ENCODE measurements at places on chromosomes 2 and 18.

DNA sequence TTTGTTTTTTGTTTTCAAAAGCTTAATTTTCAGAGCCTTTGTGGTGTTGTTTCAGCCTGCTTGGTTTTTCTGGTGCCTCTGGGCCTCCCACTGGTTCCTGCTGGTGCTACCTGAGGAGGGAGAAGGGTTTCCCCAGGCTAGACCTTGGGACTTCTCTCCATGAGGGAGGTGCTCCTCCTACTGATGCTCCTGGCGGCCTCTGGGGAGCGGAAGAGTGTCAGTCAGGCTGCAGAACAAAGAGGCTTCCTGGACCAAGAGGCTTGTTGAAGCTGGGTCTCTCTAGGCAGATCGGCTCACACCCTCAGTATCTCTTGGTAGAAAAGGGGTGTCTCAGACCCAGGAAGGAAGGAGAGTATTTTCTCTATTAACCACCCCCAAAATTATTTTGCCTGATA, 32.2 kb downstream of the RFX8 start:
- no peak for DNase-seq

- no peak for DNase-seq
These were observed 31.0 kb downstream of the CFAP36 start for GRCh38 chr2:55550368-55551102.

DNA sequence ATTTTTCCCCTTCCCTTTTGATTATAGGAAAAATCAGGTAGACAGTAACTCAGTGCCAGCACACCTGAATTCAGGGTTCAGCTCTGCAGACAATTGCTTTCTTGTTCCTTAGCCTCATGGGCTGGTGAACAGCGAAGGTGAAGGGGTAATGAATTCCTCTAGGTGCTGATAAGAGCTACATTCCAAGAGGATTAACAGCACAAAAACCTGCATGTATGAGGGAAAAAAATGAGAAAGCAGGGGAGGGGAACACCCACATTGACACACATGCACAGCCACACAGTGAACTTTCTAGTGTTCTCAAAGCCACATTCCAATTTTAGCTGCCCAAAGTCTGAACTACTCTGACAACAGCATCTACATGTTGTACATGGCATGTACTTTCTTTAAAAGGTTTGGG, 46.1 kb downstream of the SPATS2L start:
- DNase-seq = no peak

DNA sequence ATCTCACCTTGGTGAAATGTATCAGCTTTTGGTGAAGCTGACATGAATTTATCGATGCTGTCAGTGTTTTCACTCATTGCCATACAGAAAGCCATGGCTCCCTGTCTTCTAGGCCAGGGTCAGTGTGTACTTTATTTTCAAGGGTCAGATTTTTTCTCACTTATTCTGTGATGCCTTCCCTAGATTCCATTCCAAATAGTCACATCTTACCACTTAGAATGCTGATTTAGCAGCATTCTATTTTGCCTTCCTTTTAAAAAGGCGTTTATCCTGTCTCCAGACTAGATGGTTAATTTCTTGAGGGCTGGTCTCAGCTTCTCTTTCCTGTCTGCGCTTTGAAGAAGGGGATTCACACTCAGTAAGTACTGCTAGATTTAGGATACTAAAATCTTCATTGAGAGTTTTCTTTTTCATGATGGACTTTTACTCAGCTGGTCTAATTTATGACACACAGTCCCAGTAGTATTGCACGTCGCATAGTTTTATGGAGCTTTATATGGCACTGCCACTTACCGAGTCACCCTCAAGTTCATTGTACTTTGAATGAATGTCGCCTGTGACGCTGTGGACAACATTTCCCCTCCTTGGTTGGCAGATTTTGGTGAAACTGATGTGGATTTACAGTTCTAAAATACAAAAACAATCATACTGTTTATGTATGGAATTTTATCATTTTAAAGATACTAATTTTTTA, 194.0 kb downstream of the ZNF407 start:
- no peak for DNase-seq

DNA sequence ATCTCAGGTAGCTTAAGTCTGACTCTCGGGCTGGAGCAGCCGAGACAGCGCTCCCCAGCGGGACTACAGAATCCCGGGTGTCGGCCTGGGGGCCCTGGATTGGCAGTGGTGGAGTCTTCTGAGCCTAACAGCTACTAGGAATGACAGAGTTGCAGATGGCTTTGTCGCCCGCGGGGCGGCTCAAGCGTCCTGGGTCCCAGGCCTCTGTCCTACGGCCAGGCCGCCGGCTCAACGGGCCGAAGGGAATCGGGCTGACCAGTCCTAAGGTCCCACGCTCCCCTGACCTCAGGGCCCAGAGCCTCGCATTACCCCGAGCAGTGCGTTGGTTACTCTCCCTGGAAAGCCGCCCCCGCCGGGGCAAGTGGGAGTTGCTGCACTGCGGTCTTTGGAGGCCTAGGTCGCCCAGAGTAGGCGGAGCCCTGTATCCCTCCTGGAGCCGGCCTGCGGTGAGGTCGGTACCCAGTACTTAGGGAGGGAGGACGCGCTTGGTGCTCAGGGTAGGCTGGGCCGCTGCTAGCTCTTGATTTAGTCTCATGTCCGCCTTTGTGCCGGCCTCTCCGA, 8.8 kb downstream of the SIX2 start:
- no peak for DNase-seq

DNA sequence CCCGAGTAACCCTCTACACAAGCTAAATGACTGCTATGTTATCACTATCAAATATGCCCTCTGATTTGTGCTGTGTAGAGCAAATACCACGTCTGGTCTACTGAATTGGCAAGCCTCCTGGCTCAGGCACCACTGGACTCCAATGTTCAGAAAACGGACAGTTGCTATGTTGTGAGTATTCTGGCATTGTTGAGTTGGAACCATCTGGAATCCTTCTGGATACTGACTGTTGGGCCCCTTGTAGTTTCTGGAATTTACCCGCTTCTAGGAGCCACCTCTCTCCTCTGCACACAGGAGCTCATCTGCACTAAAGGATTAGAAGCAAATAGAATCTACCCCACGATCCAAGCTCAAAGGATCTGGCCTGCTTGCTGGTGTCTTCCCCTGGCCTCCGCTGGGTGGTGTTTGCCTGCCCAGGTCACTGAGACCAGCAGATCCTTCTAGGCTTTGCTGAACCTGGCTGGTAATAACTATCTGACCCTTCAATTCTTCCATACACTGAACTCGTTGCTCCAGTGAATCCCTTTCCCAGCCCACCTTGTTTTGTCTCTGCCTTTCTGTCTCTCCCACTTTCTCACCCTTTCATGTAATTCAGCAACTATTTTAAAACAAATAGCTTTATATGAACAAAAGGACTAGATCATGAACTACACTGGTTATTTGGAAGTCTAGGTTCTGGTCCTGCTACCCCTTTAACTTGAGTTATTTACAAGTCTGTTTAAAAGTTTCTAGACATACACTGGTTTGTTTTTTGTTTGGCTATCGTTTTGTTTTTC, 2.1 kb upstream of the HAAO start:
- no peak for DNase-seq

GRCh38 chr2:75792146-75792545, 81.4 kb upstream of the GCFC2 start:
- DNase-seq = no peak

DNA sequence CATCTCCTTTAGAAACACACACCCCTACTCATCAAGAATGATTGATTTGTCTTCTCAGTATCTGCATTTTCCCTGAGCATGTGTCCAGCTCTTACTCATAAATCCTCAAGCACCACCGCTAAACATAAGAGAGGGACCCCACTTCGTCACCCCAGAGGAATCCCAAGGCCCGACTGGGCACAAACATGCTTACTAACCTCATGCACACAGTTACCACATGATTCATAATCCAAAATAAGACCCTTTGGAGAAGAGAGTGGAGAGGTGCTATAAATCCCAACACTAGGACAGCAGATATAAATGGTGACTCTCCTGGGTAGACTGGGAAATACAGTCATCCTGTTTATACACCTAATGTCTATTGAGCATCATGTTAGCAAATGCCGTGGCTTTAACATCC, 843.2 kb upstream of the ID2 start:
- no peak for DNase-seq

- no peak for DNase-seq
These were observed 1652.4 kb upstream of the TMEFF2 start for GRCh38 chr2:193847130-193847529.

GRCh38 chr18:56890632-56891031, 239.5 kb downstream of the WDR7 start:
- DNase-seq = no peak

DNA sequence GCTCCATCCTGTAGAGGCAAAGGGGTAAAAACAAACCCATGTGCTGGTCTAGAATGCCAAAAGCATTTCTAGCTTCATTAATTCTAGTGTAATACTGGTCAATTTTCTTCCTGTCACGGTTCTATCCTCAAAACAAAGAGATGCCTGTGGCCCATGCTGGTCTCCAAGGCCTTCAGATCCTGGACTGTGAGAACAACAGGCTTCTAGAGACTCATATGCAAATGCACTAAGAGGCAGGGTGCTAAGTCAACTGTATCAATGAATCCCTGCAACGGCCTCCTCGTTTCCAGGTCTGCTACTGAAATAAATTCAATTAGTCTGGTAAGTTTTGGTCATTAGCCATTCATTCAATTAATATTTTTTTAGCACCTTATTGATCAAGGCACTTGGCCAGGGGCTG, 4.0 kb downstream of the IFT172 start:
- no peak for DNase-seq

DNA sequence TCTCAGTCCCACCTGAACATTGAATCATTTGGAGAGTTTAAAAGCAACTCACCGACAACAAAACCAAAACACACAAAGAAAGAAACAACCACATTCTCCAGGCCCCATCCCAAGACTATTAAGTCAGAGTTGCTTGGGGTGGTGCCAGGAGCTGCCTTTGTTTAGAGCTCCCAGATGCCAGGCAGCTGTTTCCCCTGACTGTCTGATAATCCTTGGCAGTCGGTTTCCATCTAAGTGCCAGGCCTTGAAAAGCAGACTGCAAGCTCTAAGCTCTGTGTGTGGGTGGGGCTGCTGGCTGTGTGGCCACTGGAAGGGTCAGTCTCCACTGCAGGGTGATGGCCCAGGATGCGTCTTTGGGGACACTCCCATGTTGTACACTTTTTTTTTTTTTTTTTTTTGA, 255.3 kb upstream of the AGAP1 start:
- DNase-seq = no peak

DNA sequence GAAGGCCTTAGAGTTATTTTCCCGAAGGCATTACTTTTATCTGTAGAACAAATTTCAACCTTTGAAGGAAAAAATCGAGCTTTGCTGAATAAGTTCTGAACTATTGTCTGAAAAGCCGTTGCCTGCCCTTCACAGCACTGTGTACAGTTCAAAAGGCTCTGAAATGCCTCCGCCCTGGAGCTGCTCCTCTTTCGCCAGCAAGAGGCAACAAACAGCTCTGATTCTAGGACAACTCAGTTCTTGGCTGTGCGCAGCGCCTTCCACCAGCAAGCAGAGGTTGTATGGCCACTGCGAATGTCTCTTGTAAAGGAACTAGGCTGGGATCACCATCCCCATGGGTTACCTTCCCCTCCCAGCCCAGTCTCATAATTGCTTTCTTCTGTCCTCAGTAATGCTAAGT, 308.5 kb downstream of the GBX2 start:
- no peak for DNase-seq

Data from inflammatory macrophage (primary cell).